ENCODE measurements at places on chromosomes 11 and 22. TPM values are rescaled to one million over a fixed set of nuclear protein-coding genes. Genes with fewer than 3 reads are reported as not detected.
A peak's percentile ranks its signal among the peaks of the same experiment; 100 is the strongest.

The KIF18A gene
- total RNA-seq = 4.9 TPM

The C11orf21 gene
- total RNA-seq = 9.9 TPM

The MRGPRE gene
- not detected for total RNA-seq

DNA sequence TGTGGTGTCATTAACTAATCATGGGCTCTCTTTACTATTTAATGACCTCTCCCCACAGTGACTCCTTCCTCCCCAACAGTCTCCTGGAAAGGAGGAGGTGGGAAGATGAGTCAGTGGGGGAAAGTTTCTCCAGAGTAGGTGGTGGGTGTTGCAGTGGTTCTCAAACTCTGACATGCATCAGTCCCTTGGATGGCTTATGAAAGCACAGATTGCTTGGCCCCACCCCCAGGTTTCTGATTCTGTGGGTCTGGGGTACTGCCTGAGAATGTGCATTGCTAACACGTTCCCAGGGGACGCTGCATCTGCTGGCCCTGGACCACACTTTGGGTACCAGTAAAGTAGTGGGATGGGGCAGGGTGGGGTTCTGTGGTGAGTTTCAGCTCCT, 9.8 kb downstream of the CD82 start:
- DNase-seq = no peak
- H3K27ac ChIP-seq = no peak overlapping the region
- H3K36me3 ChIP-seq = no peaks in the 10 kb centered on the region
- H3K27me3 ChIP-seq = no peaks in the 10 kb centered on the region

DNA sequence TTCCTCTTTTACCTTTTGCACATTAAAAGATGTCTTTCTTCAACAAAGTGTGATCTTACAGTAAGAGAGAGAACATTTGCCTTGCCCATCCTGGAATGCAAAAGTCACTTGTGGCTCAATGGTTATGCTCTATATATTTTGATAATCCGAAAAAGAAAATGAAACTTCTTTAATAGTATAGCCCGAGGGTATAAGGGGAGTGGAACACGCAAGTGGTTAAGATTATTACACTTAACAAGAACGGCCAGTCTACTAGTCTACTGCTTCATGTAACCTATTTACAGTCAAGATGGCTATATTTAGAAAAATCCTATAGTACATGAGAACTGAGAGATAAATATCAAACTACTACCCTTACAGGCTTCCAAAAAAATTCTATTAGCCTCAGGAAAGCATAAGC, 86.1 kb downstream of the CADM1 start:
- no peaks in the 10 kb centered on the region for H3K4me1 ChIP-seq
- H3K36me3 ChIP-seq = no peaks in the 10 kb centered on the region
- no peak for DNase-seq
- H3K27me3 ChIP-seq = no peaks in the 10 kb centered on the region
- no peak overlapping the region for H3K4me3 ChIP-seq

- H3K4me1 ChIP-seq = no peaks in the 10 kb centered on the region
- H3K36me3 ChIP-seq = no peaks in the 10 kb centered on the region
- H3K27ac ChIP-seq = no peak overlapping the region
- no peak for DNase-seq
- no peaks in the 10 kb centered on the region for H3K27me3 ChIP-seq
These were observed 25.5 kb downstream of the SPATA19 start for GRCh38 chr11:133819746-133820315.

DNA sequence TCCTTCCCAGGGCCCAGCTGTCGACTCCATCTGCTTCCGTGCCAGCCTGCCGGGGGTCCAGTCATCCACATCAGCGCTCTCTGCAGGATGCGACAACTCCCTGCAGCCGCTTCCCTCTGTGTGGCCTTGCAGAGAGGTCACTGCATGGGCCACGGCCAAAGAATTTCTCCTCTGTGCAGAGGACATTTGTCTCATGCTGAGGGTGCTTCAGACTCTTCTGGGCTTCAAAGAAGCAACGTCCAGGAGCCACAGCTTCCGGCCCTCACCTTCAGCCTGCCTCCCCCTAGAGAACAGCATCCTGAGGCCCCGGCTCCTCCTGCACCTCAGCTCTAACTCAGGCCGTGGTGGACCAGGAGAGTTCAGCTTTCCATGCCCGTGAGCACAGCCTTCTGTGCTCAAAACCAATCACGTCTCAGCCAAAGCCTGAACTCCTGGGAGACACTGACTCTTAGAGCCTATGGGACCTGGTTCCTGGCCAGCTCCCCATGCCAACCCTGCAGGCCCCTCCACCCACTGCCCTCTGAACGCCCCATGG, 258.9 kb downstream of the BRD1 start:
- H3K27ac ChIP-seq = no peak overlapping the region
- no peaks in the 10 kb centered on the region for H3K36me3 ChIP-seq
- H3K27me3 ChIP-seq = no peaks in the 10 kb centered on the region
- peak; percentile 39 for DNase-seq
- H3K4me3 ChIP-seq = no peak overlapping the region

DNA sequence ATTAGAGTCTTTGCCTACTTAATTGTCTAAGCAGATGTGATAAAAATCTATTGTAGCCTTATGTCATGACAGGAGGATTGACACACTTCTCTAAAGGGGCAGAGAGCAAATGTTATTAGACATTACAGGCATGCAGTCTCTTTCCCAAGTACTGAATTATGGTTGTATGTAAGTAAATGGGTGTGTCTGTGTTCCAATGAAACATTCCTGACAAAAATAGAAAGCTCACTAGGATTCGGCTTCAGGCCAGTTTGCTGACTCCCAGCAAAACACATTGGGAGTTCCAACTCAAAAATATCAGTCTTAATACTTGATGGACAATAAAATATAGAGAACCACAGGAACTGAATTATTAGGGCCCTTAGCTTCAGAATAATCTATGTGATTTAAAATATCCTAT, 1480.4 kb downstream of the FAM181B start:
- H3K36me3 ChIP-seq = no peaks in the 10 kb centered on the region
- no peak overlapping the region for H3K27ac ChIP-seq
- H3K4me3 ChIP-seq = no peak overlapping the region
- DNase-seq = no peak
- no peaks in the 10 kb centered on the region for H3K27me3 ChIP-seq

GRCh38 chr11:122578171-122578825, 77.2 kb upstream of the UBASH3B start:
- no peak overlapping the region for H3K4me3 ChIP-seq
- DNase-seq = no peak
- no peak overlapping the region for H3K27ac ChIP-seq
- no peaks in the 10 kb centered on the region for H3K4me1 ChIP-seq
- no peaks in the 10 kb centered on the region for H3K36me3 ChIP-seq

DNA sequence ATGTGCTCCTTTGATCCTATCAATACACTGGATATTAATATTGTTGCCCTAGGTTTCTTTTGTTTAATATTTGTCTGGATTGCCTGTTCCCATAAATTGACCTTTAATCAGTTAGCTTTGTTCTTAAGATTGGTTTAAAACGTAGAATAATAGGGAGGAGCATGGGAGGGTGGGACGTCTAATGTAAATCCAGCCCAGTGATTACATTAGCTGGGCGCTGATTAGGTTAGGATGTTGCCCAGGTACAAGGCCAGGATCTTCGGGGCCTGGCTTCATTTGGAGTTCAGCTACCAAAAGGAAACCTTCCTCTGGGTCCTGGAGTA, at the start of gene SRSF8:
Gene SRSF8, plus strand, starts transcription at position 204 of the 323 bp plus-strand sequence. CDS start 308 bp downstream, outside the sequence.
- H3K36me3 ChIP-seq = no peaks in the 10 kb centered on the region
- no peaks in the 10 kb centered on the region for H3K27me3 ChIP-seq
- peak within 1 kb of the TSS; percentile 75 for H3K4me3 ChIP-seq
- DNase-seq = no peak
- peaks cover 12% of the 10 kb centered on the region for H3K4me1 ChIP-seq
- H3K27ac ChIP-seq = peak within 1 kb of the TSS; percentile 96

- H3K27me3 ChIP-seq = no peaks in the 10 kb centered on the region
- no peak overlapping the region for H3K27ac ChIP-seq
- no peaks in the 10 kb centered on the region for H3K4me1 ChIP-seq
- DNase-seq = no peak
These were observed 84.8 kb upstream of the SHANK2 start for GRCh38 chr11:71336996-71337754.
